GM12878 (cell line): ENCODE measurements at places on chromosomes 11 and 22. TPM values are rescaled to one million over a fixed set of nuclear protein-coding genes. Genes with fewer than 3 reads are reported as not detected.

DNA sequence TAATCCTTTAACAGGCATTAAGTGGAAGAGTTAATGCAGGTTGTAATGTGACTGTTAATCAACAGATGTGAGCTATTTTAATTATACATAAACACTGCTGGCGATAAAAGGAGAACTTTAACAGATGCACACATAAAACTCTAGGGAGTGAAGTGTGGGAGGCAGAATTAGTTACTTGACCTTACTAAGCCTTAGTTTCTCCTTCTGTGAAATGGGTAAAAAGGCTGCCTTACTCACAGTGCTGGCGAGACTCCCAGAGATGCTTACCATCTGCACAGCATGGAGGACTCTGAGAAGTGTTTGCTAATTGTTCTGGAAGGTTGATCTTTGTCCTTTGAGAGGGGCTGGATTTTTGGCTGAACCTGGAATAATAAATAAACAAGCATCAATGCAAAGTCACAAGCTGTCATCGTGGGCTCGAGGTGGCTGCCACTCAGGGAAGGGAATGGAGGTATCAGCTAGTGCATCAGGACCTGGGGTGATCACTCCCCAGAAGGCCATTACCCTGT, 58.6 kb upstream of the MPEG1 start:
- DNase-seq, result no peak
- no peaks in the 10 kb centered on the region for H3K27me3 ChIP-seq
- H3K27ac ChIP-seq, result no peak overlapping the region
- no peak overlapping the region for H3K4me3 ChIP-seq
- H3K36me3 ChIP-seq, result no peaks in the 10 kb centered on the region

CBLIF gene
- not detected in 2 replicates for polyA plus RNA-seq

DNA sequence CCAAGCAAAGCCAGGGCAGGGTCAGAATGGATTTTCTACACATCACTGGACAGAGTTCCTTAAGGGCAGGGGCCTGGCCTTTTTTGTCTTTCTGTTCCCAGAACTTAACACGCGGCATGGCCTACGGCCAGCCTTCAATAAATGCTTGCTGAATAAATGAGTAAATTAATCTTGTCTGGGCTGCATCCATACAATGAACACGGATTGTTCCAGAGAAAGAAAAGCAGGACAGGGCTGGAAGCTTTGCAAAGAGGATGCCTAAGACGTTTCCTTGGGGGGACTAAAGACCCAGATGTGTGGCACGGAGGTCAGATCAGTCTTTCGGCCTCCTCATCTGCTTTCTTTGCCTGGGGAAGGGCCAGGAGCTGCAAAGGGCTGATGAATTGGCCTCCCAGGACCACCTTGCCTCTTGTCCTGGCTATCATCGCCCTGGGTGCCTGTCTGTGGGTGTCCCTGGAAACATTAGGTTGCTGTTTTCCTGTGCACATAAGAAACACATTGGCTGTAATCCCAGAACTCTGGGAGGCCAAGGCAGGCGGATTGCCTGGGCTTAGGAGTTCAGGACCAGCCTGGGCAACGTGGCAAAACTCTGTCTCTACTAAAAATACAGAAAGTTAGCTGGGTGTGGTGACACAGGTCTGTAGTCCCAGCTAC, 20.8 kb upstream of the RFPL3 start:
- H3K27ac ChIP-seq, result no peak overlapping the region
- H3K36me3 ChIP-seq, result no peaks in the 10 kb centered on the region
- H3K4me3 ChIP-seq, result no peak overlapping the region
- no peak for DNase-seq

- H3K27ac ChIP-seq, result no peak overlapping the region
- no peaks in the 10 kb centered on the region for H3K4me1 ChIP-seq
- H3K27me3 ChIP-seq, result peaks cover 5% of the 10 kb centered on the region; the same call in 1 of the 2 replicates
- no peak for DNase-seq
Measured at GRCh38 chr11:17720796-17721171, 1.4 kb downstream of the MYOD1 start.

DNA sequence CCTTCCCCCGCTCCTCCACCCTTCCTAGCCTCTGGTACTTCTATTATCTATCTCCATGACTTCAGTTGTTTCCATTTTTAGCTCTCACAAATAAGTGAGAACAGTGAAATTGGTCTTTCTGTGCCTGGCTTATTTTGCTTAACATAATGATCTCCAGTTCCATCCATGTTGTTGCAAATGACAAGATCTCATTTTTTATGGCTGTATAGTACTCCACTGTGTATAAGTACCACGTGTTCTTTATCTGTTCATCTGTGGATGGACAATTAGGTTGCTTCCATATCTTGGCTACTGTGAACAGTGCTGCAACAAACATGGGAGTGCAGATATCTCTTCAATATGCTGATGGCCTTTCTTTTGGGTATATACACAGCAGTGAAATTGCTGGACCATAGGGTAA, 6.9 kb upstream of the ABCC8 start:
- H3K36me3 ChIP-seq, result no peaks in the 10 kb centered on the region
- DNase-seq, result no peak
- H3K27me3 ChIP-seq, result no peaks in the 10 kb centered on the region
- H3K4me3 ChIP-seq, result no peak overlapping the region

PRODH gene
- 0.04 TPM in 1 of 2 replicates, not detected in the other for polyA plus RNA-seq

JAML gene
- polyA plus RNA-seq, result 7.7 and 8.9 TPM in 2 replicates

DNA sequence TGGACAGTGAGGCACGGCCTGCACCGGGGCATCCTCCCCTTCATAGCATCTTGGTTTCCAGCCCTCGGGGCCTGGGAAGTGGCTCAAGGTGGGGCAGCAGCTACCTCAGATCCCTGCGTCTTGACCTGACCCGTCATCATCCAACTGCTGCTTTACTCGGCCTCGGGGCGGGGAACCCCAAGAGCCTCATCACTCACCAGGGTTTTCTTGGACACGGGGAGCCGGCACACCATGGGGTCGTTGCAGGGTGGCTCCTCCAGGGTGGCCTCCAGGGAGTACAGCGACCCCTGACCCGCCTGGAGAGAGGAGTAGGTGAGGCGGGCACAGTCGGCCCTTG, 651 bp downstream of the CTSF start:
- peaks cover 6% of the 10 kb centered on the region for H3K27me3 ChIP-seq
- no peak overlapping the region; the same call in 1 of the 2 replicates for H3K4me3 ChIP-seq
- no peaks in the 10 kb centered on the region for H3K36me3 ChIP-seq
- H3K4me1 ChIP-seq, result no peaks in the 10 kb centered on the region

GRCh38 chr11:13223112-13223511, 54.5 kb upstream of the BMAL1 start:
- H3K36me3 ChIP-seq, result no peaks in the 10 kb centered on the region
- no peak for DNase-seq
- no peak overlapping the region for H3K4me3 ChIP-seq

GRCh38 chr11:61962213-61963015, 5.0 kb downstream of the FTH1 start:
- H3K4me1 ChIP-seq, result peaks cover 23% of the 10 kb centered on the region
- peak overlapping the region; percentile 75; the same call in 1 of the 2 replicates for H3K27ac ChIP-seq
- no peak for DNase-seq
- H3K27me3 ChIP-seq, result no peaks in the 10 kb centered on the region
- H3K4me3 ChIP-seq, result no peak overlapping the region
- peaks cover 6% of the 10 kb centered on the region for H3K36me3 ChIP-seq

- H3K27ac ChIP-seq, result no peak overlapping the region
- no peaks in the 10 kb centered on the region for H3K27me3 ChIP-seq
- no peak overlapping the region for H3K4me3 ChIP-seq
- DNase-seq, result no peak
- peaks cover 14% of the 10 kb centered on the region for H3K4me1 ChIP-seq
Measured at GRCh38 chr11:10490398-10491241, 35.6 kb downstream of the AMPD3 start.

- no peaks in the 10 kb centered on the region for H3K27me3 ChIP-seq
- DNase-seq, result no peak
- no peak overlapping the region for H3K27ac ChIP-seq
- H3K4me3 ChIP-seq, result no peak overlapping the region
- H3K36me3 ChIP-seq, result no peaks in the 10 kb centered on the region
- no peaks in the 10 kb centered on the region for H3K4me1 ChIP-seq
Measured at GRCh38 chr11:13118194-13118593, 109.1 kb downstream of the RASSF10 start.
